ENCODE measurements at places on chromosomes 4 and X.

- no peak for DNase-seq
Observed at GRCh38 chrX:98516120-98516519, 1632.4 kb downstream of the RPA4 start.

DNA sequence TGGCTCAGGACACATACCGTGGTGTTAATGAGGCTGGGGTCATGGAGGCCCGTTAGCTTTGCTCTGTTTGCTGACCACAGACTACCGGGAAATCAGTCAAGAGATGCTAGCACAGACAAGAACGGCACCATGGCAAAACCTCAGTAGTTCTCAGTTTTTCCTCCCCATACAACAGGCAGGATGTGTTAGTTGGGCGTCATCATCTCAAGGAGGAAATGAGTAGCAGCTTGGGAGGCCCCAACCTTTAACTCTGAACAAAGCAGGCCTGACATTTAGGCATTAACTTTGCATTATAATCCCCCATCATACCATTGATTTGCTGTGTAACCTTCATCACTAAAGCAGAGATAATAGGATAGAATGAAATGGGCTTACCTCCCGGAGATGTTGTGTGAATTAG lies 714.2 kb downstream of the RPA4 start:
- DNase-seq = no peak

DNA sequence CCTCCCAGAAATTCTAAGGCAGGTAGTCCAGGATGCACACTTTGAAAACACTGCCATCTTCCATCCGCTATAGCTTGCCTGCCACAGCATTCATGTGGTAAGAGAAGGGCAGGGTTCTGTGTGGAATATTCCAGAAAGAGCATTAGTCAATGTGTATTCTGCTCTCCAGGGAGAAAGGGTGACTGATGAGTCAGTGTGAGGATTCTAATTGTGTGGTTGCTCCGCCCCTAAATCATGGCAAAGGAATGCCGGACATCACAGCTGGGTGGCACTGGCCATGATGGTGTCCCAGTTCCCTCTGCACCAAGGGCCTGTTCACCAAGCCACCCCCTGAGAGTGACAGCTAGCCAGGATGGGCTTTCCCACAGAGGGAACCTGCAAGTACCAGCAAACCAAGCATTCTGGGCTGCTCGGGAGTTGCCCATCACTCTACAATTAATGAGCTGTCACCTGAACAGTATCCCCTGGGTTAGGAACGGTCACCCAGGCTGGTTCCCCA lies 9.5 kb downstream of the IDS start:
- no peak for DNase-seq

DNA sequence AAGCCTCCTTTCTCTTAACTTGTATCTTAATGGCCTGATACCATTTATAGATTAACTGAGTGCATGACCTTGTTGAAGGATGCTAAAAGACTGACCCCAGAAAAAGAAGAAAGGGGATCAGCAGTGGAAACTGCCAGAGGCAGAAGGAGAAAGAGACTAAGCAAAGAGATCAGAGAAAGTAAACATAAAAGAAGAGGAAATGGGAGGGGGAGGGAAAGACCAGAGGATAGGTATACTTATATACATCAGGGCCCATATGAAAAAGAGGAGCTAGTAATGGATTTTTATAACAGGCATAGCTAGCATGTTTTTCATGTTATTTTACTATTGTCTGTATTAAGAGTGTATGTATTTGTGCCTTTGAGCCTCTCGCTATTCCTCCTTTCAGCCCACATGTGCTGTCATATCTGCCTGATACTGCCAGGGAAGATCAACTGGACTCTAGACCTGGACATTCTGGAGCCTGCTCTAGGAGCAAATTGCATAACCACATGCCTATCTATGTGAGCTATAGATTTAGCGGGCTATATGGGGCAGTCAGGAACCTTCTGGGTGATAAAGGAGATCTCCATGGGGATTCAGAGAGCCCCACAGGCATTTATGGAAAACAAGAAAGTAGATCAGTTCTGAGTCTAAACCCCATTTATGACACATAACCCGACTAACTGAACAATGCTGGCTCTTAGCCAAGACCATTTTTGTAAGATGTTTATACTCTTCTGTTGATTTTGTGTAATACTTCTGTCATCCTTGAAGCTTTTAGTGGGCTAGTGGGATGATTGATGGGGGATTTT lies 13.4 kb upstream of the SNX12 start:
- no peak for DNase-seq

DNA sequence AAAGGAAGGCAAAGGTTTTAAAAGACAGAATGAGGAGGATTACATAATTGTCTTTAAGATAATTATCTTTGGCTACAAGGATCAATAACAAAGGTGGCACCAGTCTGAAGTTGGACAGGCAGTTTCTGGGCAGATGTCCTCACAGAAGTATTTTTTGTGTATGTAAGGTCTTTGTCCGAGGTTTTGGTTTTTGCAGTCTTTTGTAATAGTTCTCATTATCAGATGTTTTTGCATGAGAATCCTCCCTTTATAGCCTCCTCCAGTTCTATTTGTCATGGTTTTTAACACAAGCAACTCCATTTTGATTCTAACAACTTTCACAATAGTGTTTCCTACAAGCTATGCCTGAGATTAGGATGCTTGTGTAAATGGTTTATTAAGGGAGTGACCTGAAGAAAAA lies 286.2 kb downstream of the IL1RAPL2 start:
- no peak for DNase-seq

DNA sequence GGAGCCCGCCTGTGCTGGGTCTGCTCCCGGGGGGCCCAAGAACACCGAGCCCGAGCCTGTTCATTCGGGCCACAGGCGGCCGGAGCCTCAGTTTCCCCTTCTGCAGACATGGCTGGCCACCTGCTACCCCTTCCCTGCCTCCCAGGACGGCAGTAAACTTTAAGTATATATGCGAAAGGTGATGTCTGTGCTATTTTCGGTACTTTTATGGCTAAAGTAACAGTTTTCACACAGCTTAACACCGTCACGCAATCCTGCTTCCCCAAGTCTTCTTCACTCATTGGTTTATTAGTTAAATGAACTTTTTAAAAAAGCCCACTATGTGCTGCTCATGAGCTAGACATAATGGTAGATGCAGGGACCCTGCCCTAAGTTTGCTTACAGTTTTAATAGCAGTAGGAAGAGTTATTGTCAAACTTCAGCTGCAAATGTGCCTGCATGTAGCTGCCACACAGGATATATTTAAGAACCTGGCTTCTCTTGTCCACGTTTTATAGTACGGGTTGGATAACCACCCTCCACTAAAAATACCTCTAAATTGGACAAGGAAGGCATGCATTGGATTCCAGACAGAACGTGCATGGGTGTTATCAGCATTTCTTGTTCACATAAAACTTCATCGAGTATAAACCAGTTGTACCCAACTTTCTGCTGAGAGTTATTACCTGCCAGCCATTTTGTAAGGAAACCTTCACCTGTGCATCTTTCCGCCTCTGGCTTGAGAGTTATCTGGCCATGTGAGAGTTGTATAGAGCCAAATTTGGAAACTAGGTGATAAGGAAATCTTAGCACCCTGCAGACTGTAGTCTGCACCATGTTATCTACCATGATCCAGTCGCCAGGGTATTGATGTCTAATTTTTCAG lies 741 bp downstream of the ANAPC4 start:
- no peak for DNase-seq

- no peak for DNase-seq
Observed at GRCh38 chr4:67744561-67745283, 9.5 kb downstream of the GNRHR start.
